Gastroesophageal sphincter (tissue), 4 donors: ENCODE measurements at places on chromosomes 4 and X.
A peak's percentile ranks its signal among the peaks of the same experiment; 100 is the strongest.

DNA sequence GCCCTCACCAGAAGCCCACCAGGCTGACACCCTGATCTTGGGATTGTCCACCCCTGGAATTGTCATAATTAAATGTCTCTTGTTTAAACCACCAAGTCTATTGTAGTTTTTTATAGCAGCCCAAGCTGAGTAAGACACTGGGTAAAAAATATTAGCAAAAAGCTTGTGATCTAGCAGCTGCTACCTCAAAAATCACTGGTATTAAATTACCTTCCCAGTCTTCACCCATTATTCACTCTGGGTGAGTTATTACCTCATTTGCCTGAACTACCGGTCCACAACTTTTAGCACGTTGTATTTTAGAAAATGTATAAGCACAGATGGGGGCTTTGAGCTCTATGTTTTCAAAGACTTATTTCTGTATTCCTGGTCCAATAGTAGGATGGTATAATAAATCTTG, 12.0 kb upstream of the TRIM61 start:
- no peaks in the 10 kb centered on the region for H3K36me3 ChIP-seq
- H3K4me1 ChIP-seq: no peaks in the 10 kb centered on the region
- H3K4me3 ChIP-seq: no peak overlapping the region
- H3K27me3 ChIP-seq: no peaks in the 10 kb centered on the region
- H3K27ac ChIP-seq: no peak overlapping the region
- ATAC-seq: no peak

- no peak overlapping the region for H3K4me3 ChIP-seq
- peak overlapping the region; percentile 77 for H3K27ac ChIP-seq
- no peaks in the 10 kb centered on the region for H3K27me3 ChIP-seq
Observed at GRCh38 chrX:154526901-154527675, 11.1 kb upstream of the FAM3A start.

DNA sequence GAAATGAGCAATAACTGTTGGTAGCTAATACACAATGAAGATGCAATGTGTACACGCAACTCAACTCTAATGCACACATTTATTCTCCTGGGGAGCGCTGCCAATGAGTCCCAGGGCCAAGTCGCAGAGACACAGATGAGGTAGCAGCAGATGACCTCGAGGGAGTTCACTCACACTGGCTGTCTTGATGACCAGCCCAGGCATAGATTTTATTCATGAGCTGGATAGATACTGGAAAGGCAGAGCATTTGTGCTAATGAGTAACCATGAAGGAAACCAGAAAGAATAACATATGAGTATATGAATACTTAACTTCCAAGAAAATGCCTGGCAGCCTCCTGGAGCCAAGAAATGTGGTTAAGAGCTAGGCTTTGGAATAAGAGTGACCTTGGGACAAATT, 42.3 kb downstream of the RASL11B start:
- no peaks in the 10 kb centered on the region for H3K27me3 ChIP-seq
- H3K4me1 ChIP-seq: no peaks in the 10 kb centered on the region
- no peak for ATAC-seq
- no peak overlapping the region for H3K27ac ChIP-seq

- no peaks in the 10 kb centered on the region for H3K27me3 ChIP-seq
- no peaks in the 10 kb centered on the region for H3K4me1 ChIP-seq
- no peak overlapping the region for H3K27ac ChIP-seq
- ATAC-seq: no peak
Observed at GRCh38 chrX:86910602-86911311, 606.8 kb upstream of the KLHL4 start.

DNA sequence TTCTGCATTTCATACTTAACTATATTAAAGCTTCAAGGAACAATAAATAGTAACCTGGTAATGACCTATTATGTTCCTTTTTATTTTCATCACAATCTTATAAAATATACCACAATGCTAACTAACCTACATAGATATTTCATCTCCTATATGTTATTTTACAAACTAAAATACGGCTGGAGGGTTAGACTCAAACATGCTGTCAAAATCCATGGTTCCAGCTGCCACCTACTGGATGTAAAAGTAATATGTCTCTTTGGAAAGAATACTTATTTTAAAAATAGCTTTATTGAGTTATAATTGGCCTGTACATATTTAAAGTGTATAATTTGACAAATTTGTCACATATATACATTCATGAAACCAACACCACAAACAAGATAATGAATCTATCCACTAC, 15.0 kb downstream of the RGN start:
- no peak overlapping the region for H3K27ac ChIP-seq
- H3K27me3 ChIP-seq: no peaks in the 10 kb centered on the region
- no peaks in the 10 kb centered on the region for H3K4me1 ChIP-seq
- no peak overlapping the region for H3K4me3 ChIP-seq
- no peaks in the 10 kb centered on the region for H3K36me3 ChIP-seq

DNA sequence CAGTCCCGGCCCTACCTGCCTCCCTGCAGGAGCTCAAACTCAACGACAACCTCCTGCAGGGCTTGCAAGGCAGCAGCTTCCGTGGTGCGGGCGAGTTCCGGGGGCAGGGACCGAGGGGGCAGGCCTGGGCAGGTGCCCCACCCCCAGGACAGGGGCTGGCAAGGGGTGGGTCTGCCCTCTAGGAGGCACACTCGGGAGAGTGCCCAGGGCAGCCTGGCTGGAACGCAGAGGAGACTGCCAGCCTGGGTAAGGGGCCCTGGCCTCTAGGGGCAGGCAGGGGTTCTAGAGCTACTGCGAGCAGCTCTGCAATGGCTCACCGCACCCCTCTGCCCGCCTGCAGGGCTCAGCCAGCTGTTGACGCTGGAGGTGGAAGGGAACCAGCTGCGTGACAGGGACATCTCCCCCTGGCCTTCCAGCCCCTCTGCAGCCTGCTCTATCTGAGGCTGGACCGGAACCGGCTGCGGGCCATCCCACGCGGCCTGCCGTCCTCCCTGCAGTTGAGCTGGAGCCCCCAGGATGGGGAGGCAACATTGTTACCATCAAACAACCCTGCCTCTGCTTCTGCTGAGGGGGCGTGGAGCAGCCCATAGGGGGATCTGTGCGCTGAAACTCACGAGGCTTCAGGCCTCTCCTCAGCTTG, 12.1 kb upstream of the HAUS7 start:
- H3K4me3 ChIP-seq: no peak overlapping the region
- H3K36me3 ChIP-seq: no peaks in the 10 kb centered on the region
- no peaks in the 10 kb centered on the region for H3K4me1 ChIP-seq
- H3K27ac ChIP-seq: no peak overlapping the region

GRCh38 chrX:101957174-101957573, 25.3 kb upstream of the ZMAT1 start:
- H3K4me1 ChIP-seq: no peaks in the 10 kb centered on the region
- H3K27ac ChIP-seq: no peak overlapping the region
- H3K36me3 ChIP-seq: no peaks in the 10 kb centered on the region
- H3K4me3 ChIP-seq: no peak overlapping the region

- no peaks in the 10 kb centered on the region for H3K36me3 ChIP-seq
- no peak overlapping the region for H3K4me3 ChIP-seq
- H3K4me1 ChIP-seq: no peaks in the 10 kb centered on the region
- no peak overlapping the region for H3K27ac ChIP-seq
- no peaks in the 10 kb centered on the region for H3K27me3 ChIP-seq
Observed at GRCh38 chr4:87857789-87858188, 25.0 kb downstream of the MEPE start.

GRCh38 chrX:153886915-153887314, 942 bp upstream of the L1CAM start:
- no peak for ATAC-seq
- peaks cover 52% of the 10 kb centered on the region for H3K27me3 ChIP-seq
- H3K27ac ChIP-seq: peak overlapping the region; percentile 53
- no peaks in the 10 kb centered on the region for H3K36me3 ChIP-seq
- H3K4me3 ChIP-seq: no peak overlapping the region

- no peak overlapping the region for H3K4me3 ChIP-seq
- H3K36me3 ChIP-seq: no peaks in the 10 kb centered on the region
- no peak overlapping the region for H3K27ac ChIP-seq
- no peaks in the 10 kb centered on the region for H3K4me1 ChIP-seq
- H3K27me3 ChIP-seq: no peaks in the 10 kb centered on the region
- no peak for ATAC-seq
Observed at GRCh38 chr4:81827577-81828202, 356.0 kb upstream of the RASGEF1B start.

DNA sequence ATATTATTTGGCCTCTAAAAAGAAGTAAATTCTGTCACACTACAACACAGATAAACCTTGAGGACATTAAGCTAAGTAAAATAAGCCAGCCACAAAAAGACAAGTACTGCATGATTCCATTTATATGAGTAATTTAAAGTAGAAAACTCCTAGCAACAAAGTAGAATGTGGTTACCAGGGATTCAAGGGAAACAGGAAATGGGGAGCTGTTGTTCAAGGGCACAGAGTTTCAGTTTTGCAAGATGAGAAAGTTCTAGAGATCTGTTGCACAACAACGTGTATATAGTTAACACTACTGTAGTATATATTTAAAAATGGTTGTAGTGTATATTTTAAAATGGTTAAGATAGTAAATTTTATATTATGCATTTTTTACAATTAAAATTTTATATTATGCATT, 25.4 kb downstream of the SEC31A start:
- no peak overlapping the region for H3K4me3 ChIP-seq
- H3K36me3 ChIP-seq: peaks cover 8% of the 10 kb centered on the region
- H3K27ac ChIP-seq: peak overlapping the region; percentile 45
- H3K4me1 ChIP-seq: no peaks in the 10 kb centered on the region
- H3K27me3 ChIP-seq: no peaks in the 10 kb centered on the region
- ATAC-seq: peak; percentile 76

GRCh38 chr4:105147553-105148161, 981 bp downstream of the TET2 start:
- no peaks in the 10 kb centered on the region for H3K36me3 ChIP-seq
- peak overlapping the region; percentile 88 for H3K27ac ChIP-seq
- no peaks in the 10 kb centered on the region for H3K27me3 ChIP-seq

GRCh38 chr4:27007507-27007906, 146.9 kb downstream of the STIM2 start:
- no peak overlapping the region for H3K4me3 ChIP-seq
- H3K27ac ChIP-seq: no peak overlapping the region
- H3K36me3 ChIP-seq: no peaks in the 10 kb centered on the region

DNA sequence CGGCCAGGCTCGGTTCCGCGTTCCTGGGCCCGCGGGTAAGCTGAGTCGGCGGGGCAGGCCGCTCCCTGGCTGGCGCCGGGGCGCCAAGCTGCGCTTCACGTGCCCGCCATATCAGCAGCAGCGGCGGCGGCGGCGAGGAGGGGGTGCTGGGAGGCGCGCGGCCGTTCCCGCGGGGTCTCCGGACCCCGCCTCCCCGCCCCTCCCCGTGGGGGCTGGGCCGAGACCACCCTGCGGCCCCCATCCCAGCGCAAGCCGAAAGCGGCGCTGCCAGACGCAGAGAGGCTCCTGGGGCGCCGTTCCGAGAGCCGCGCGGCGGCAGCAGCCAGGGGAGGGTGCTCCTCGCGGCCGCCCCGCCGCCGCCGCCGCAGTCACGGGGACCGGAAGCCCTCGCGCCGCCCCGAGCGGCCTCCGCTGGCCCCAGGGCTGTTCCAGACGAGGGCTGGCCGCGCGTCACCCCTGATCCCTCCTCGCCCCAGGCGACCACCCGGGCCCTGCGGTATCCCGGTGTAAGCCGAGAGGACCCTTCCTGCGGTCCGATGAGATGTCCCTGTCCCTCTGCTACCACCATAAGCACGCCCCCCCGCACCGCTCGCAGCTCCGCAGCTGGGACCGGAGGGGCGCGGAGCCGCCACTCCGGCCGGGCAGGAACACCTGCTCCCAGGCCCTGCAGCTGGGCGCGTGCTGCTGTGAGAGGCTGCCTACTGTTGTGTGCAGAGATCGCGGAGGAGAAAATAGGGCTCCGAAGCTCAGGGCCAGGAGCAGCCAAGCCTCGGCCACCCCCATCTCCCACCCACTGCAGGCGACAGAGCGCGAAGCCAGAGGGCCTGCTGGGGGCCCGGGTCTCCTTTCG, 7.5 kb upstream of the BCOR start:
- H3K4me3 ChIP-seq: peak overlapping the region; percentile 45
- no peaks in the 10 kb centered on the region for H3K27me3 ChIP-seq
- no peaks in the 10 kb centered on the region for H3K36me3 ChIP-seq
- peak overlapping the region; percentile 93 for H3K27ac ChIP-seq

DNA sequence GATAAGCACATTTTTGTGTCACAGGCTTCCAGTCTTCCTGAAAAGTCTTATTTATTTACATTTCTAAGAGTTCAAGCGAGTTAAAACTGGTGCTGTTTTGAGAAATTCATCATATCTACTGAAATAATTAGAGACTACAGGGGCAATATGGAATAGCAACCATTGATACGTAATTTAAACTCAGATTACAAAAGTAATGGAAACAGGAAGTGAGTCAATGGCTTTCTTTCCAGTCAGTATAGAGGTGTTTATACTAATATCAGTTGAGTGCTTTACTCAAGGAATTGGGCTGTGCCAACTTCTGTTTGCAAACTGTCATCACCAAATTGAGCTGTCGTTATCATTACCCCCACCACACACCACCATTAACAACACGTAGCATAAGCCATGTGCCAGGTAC, 222.7 kb downstream of the COL25A1 start:
- no peaks in the 10 kb centered on the region for H3K27me3 ChIP-seq
- H3K4me3 ChIP-seq: no peak overlapping the region
- H3K27ac ChIP-seq: no peak overlapping the region
- peaks cover 10% of the 10 kb centered on the region for H3K4me1 ChIP-seq
- no peak for ATAC-seq

DNA sequence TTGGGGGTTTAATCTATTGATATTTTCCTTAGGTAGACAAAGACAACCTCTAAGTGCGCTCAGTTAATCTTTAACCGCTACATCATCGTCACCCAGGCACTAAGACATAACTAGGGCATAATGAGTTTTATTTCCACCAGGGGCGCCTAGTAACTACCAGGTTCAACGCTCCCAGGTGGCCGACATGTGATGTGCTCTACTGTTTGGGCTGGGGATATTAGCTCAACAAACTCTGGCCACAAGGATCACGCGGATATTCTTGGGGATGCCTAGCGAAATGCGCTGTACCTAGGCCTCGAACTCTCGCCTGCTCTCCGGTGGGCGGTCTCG, 915 bp upstream of the RAB33B start:
- H3K4me1 ChIP-seq: peaks cover 21% of the 10 kb centered on the region
- no peaks in the 10 kb centered on the region for H3K36me3 ChIP-seq
- H3K27me3 ChIP-seq: no peaks in the 10 kb centered on the region
- ATAC-seq: peak; percentile 2

GRCh38 chrX:17033225-17033624, 86.8 kb downstream of the REPS2 start:
- ATAC-seq: no peak
- H3K4me1 ChIP-seq: peaks cover 26% of the 10 kb centered on the region
- H3K27me3 ChIP-seq: no peaks in the 10 kb centered on the region
- no peaks in the 10 kb centered on the region for H3K36me3 ChIP-seq
- no peak overlapping the region for H3K4me3 ChIP-seq

DNA sequence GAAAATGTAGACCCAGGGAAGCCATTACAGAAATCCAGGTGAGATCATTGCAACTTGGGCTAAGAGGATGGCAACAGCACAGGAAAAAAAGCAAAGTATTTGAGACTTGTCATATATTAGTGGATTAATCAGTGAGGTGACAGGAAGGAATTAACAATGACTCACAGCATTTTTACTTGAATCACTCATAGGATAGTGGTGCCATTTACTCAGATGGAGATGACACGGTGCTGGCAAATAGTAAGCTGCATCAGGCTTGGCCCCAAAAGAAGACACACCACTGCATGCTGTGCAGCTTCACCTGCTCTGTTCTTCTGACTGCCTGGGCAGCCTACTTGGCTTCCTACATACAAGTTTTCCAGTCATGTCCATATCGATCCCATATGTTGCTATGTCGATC, 144.8 kb downstream of the FRYL start:
- no peaks in the 10 kb centered on the region for H3K36me3 ChIP-seq
- no peaks in the 10 kb centered on the region for H3K27me3 ChIP-seq

GRCh38 chr4:24765376-24765988, 29.9 kb upstream of the SOD3 start:
- peak; percentile 40 for ATAC-seq
- no peaks in the 10 kb centered on the region for H3K27me3 ChIP-seq
- no peak overlapping the region for H3K4me3 ChIP-seq
- H3K36me3 ChIP-seq: no peaks in the 10 kb centered on the region
